ENCODE measurements at places on chromosomes 11 and 22.

DNA sequence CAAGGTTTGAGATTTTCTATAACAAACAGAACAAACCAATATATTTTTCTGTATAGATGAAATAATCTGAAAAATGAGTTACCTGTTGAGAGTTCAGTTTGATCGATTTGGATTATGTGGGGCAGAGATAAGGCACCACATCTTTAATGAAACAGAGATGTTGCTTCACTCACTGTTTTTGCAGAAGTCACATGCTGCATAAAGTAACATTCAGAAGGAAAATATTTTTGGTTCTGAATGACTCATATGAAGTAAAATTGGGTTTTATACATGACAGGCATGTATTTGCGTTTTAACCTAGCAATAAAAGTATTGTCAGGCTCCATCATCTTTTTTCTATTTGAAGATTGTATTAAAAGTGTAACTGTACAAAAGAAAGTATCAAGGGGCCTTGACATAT is 77.8 kb downstream of the BBOX1 start:
- DNase-seq = no peak

DNA sequence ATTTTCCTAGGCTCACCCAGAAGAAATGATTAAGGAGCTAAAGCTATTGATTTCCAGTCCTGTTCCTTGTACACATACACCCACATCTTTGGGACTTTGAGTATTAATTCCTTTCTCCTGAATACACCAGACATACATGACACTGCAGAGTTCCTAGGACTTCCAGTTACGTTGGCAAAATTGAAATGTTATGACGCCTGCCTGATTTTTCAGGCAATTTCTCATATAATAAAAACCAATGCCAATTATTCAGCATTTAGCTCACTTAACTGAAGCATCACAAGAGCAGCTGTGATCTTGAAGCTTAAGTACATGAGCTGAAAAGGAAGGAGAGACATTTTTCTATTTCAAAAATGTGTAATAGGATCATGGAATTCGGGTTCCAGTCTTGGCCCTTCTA is 4.5 kb downstream of the CLMP start:
- DNase-seq = no peak

GRCh38 chr11:24723231-24723630 is 226.4 kb downstream of the LUZP2 start:
- no peak for DNase-seq

- no peak for DNase-seq
Observed at GRCh38 chr11:17186932-17187692, 20.7 kb downstream of the PIK3C2A start.

DNA sequence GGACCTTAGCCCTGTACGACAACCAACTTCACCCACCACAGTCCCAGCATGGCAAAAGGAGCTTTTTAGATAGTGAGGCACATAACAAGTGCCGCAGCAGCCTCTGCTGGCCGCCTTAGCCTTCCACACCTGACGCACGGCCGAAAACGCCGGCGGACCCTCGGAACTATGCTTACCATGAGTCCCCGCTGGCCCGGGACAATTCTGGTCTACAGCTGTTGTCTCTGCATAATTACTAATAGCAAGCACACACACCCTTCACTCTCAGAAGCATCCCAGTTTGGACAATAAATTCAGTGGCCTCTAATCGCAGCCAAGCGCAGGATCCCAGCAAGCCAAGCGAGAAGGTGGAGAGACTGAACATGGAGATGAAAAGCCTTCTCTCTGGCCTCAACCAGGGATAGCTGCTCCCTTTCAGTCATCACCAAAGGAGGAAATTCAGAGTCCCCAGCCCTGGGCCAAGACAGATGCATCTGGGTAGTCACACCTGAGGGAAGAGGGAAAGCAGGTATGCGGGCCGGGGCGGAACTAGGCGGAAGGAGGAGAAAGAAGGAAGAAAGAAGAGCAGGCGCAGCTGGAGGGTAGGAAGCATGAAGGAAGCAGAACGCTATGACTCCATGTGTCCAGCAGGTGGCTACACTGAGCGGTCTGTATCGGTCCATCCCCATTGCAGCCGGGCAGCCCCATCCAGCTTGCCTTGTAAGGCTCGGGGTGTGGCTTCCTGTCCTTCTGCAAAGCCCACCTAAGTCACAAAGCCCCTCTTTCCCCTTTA is 40.3 kb downstream of the BUD13 start:
- peak; percentile 9 for DNase-seq

GRCh38 chr11:131597890-131598289 is 227.5 kb downstream of the NTM start:
- no peak for DNase-seq

DNA sequence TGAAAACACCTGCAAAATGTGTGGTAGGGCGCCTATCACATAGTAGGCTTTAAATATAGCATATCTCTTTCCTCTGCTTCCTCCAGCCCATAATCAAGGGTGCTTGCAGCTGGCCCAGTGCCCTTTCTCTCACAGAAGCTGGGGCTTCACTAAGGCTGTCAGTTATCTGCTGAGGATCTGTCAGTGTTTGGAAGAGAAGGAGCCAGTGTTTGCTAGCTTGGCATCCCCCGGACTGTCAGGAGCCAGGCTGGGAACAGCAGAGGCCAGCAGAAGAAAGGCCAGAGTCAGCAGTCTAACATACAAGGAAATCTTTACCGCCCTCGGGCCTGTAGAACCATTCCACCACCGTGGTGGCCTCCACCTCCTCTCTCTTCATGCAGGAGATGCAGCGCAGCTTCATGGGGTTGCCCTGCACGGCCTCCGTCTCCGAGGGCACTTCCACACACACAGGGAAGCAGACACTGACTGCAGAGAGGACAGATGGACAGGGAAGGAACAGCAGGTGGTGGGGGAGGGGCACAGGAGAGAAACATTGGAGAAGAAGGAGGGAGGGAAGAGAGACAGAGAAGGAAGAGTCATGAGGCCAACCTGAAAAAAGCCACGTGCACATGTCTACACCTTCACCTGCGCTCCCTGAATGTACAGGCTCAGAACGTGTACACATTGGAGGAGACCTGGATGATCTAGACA is 9.0 kb downstream of the SCN3B start:
- no peak for DNase-seq

- no peak for DNase-seq
Observed at GRCh38 chr22:22787151-22787550, 100.5 kb upstream of the IGLL5 start.

- no peak for DNase-seq
Observed at GRCh38 chr11:95098826-95099225, 9.2 kb downstream of the ENDOD1 start.

DNA sequence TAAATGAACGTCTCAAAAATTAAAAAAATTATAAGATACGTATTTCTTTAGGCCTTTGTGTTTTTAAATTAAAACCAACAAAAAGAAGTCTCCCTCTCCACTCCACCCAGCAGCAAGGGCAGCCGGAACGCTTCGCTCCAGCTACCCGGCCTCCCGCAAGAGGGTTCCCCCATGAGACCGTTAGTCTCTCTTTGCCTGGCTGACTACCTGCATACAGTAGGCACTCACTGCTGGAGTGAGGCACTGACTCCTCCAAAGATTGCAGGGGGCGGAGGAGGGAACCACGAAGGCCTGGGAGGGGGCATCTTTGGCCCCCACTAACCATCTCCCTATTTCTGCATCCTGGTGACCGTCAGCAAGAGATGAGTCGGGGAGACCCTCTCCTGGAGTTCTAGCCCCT is 10.1 kb downstream of the CBX6 start:
- DNase-seq = no peak

- DNase-seq = peak; percentile 4
Observed at GRCh38 chr22:22463855-22464540, 44.5 kb downstream of the ZNF280B start.

DNA sequence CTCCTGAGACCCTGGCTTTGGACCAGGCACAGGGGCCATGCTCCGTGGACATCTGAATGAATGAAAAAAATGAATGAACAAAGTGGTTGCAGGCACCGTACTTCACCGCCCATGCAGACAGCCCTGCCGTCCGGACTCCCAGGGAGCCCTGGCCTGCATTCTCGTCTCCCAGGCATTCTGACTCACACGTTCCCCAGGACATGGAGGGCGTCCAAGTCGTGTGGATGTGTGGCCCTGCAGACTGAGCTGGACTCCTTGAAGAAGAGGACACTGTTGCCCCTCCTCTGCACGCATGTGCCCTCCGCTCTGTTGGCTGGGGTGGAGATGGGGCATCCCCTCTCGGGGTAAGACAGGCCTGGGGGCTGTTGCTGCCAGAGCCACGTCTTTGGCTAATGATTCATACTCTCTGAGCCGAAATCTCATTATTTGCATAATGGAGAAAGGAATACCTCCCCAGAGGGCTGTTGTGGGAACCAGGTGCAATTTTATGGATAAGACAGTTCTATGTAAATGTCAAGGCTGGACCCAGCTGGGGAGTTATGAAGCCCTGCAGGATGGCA is 49.7 kb downstream of the RTL6 start:
- no peak for DNase-seq

DNA sequence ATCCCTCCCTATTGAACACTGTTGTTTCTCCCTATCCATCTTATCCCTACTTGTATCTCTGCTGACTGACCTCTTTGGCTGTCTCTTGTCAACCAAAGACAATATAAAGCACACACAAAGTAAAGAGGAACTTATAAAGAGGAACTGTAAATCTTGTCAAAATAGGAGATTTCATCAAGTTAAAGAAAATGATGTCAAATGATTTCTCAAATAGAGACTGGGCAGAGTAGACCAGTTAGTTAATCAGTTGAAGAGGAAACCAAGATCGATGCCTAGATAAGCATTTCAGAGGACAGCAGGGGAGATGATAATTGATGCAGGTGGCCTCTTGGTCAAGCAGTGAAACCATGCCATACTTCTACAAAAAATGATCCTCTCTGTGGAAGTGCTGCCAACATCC is 22.7 kb downstream of the KCNQ1OT1 start:
- DNase-seq = no peak

GRCh38 chr11:63556404-63557013 is 6.7 kb downstream of the PLAAT2 start:
- DNase-seq = no peak

- no peak for DNase-seq
Observed at GRCh38 chr11:76456571-76456970, 11.8 kb downstream of the EMSY start.

DNA sequence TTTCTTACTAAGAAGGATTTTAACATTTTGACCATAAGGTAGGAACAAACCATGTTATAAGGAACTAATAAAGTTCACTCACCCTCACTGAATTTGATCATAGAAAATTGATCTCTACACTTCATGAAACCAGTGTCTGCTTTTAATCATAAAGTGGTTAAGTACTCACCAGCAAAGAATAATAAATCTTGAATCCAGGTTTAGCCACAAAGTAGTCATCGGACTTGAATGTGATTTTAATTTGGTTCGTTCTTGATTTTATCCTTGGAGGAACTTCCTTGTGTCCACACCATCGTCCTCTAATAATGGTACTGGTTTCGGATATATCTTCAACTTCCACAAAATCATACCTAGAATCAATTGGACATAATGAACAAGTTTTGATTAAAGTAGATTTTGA is 40.5 kb upstream of the DDI1 start:
- no peak for DNase-seq

- no peak for DNase-seq
Observed at GRCh38 chr11:8290081-8290810, 26.6 kb upstream of the LMO1 start.

DNA sequence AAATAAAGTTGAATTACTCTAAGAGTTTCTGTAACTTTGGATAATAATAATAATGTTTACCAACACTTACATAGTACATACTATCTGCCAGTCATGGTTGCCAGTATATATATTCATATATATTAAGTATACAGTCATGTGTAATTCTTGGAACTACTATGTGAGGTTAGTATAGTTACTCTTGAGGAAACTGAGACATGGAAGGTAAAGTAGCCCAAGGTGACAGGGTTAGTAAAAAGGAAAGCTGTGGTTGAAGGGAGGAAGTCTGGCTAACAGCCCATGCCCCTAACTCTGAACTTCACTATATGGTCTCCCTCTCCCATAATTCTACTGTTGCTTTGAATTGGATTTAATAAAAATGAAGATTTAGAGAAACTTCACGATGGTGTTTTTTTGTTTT is 24.9 kb downstream of the FDX1 start:
- DNase-seq = no peak

DNA sequence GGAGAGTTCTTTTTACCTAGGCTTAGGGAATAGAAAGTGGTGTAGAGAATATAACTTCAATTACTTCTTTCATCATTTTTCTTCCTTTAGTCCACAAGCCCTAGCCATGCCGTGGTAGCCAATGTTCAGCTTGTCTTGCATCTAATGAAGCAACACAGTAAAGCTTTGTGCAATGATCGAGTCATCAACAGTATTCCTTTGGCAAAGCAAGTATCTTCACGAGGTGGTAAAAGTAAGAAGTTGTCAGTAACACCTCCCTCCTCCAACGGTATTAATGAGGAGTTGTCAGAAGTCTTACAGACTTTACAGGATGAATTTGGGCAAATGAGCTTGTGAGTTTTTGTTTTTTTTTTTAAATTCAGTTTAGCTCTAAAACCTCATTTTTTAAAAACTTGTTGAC is 37.4 kb downstream of the CEP57 start:
- no peak for DNase-seq

DNA sequence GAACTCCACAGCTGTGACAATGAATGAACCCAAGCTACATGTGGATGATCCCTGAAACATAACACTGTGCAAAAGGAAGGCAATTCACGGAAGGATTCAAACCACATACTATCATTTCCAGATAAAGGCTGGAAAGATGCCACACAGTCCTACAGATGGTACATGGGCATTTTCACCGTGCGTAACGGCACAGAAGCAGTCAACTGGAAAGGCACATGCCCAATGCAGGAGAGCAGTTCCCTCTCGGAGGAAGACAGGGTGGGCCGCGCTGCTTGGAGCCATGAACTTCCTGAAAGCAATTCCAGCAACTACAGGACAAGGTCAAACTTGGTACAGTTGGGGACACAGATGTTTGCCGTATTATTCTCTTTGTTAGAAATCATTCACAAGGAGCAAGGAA is 103.7 kb downstream of the SHANK2 start:
- no peak for DNase-seq

DNA sequence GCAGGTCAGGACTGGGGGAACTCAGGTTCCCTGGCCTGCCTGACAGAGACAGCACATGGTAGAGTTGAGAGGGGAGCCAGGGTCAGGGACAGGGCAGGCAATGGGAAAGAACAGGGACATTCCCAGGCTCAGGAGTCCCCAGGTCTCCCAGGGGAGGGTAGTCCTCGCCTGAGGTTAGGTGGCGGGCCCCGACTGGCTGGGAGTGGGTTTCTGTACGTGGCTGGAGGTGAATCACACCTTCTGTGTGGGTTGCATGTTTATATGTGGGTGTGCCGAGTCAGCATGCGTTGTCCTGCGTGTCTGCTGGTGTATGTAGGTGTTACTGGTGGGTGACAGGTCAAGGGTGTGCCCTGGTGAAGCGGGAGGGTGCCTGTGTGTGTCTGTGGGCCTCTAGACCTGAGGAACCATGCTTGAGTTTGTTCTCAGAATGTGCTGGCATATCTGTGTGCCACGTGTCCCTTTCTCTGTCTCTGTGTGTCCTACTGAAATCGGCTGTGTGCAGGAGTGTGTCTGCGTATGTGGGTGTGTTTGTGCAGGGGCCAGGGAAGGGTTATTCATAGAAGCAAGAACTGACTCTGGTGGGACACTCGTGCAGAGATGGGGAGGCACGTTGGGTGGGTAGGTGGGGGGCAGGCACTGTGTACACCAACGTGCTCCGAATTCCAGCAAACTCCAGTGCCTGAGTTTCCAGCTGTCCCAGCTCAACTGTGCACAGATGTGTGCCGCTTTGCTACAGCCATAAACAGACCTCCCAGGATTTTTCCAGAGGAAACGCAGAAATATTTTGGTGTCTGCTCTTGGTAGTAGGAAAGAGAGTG is 23.8 kb upstream of the OAF start:
- no peak for DNase-seq

Measured in T-helper 22 cell (primary cell).